ENCODE measurements at places on chromosomes 12 and 14. TPM values are rescaled to one million over a fixed set of nuclear protein-coding genes. Genes with fewer than 3 reads are reported as not detected.

- DNase-seq, result no peak
Observed at GRCh38 chr14:105088812-105089745, 23.8 kb upstream of the GPR132 start.

P2RX2 gene
- total RNA-seq, result not detected

SYNJ2BP gene
- 7.2 TPM for total RNA-seq

DNA sequence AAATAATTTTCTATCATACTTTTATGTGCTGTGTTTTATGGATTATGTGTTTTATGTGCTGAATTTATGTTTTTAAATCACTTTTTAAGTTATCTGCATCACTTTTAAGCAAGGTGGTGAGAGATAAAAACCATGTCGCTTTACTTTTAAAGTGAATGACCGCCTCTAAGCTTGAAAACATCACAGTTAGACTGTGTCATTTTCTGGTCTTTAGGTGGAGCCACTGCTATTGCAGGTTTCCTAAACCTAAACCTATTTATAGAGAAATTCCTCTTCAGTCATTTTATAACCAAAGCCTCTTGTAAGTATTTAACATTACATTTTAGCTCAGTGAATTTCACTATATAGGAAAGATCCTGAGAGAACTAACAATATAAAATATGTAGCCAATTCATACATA, 21.0 kb upstream of the MDM2 start:
- DNase-seq, result no peak

GRCh38 chr14:58972233-58973017, 216.0 kb upstream of the DAAM1 start:
- DNase-seq, result no peak

DNA sequence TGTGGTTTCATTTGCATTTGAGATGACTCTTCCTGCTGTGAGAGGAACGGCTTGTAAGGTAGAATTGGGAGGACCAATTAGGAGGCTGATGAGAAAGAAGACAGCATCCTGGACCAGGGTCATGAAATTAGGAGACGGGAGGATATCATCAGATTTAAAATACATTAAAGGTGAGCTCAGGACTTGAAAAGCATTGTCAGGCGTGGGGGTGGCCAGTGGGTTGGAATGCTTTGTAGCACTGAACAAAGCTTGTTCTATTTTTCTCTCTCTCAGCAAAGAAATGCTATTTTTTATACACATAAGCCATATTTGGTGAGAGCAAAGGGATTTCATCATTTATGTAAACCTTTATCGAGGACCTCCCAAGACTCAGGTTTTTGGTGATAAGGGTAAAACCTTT, 157.5 kb downstream of the TMEM132D start:
- DNase-seq, result no peak

DNA sequence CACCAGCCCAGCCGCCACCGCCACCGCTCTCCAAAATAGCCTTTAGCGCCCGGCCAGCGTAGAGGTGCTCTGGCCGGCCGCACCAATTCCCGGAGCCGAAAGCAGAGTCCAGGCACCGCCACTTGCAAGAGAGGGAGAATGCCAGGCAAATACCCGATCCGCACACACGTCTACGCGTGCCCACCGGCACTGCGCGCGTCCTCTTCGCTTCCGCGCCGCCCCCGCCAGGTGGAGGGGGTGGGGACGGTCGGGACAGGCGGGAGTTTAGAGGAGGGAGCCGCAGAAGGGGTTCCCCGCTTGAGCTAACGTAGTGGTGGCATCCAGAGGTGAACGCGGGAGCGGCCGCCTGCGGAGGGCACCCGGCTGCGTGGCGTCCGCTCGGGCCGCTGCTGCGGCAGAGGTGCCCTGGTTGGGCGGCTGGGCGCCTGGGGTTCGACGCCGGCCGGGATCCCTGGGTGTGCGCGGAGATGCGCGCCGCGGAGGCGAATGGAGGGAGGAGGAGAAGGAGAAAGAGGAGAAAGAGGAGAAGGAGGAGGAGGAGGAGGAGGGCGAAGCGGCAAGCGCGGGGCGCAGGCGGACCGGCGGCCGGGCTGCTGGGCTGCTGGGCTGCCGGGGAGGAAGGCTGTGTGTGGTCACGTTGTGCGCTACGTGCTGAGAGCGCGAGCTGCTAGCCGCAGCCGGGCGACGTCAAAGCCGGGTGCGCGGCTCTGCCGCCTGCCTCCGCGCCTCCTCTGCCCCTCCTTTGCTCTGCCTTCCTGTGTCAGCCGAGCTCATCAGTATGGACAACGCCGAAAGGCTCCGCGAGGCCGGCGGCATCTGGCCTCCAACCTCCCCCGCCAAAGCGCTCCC, at the start of gene MDGA2:
TSS of gene MDGA2 (minus strand) at position 140 of the 849 bp plus-strand sequence.
- DNase-seq, result no peak

GRCh38 chr12:124683152-124684124, 116.0 kb upstream of the NCOR2 start:
- no peak for DNase-seq

OTX2 gene
- not detected for total RNA-seq

KRT75 gene
- total RNA-seq, result not detected
